LHCN-M2 (cell line): ENCODE measurements at places on chromosomes 6 and 20.

DNA sequence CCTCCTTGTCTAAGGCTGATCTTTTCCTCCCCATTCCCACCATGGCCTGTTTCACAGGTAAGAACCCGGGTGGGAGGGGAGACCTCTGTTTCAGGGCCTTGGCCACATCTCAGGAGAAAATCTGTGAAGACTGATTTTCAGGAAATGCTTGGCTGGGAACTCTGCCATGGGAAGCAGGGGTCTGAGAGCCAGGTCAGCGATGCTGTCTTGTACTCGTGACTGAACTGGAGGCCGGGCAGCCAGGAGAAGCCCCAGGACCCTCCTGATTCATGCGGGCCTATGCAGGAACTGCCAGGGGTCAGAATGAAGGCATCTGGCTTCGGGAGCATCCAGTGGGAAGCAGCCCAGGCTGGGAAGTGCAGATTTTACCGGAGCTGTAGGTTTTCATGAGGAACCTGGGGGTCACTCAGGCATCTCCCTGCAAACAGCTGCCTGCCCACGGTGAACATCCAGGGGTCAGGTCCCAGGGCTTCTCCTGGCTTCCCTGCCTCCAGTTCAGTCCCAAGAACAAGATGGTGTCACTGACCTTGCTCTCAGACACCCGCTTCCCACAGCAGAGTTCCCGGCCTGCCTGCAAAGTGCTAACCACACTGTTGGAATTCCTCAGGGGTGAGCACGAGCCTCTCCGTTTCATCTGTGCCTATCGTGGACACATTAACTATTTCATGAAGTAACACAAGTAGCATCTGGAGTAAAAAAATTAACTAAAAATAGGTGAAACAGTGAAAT is 90.2 kb upstream of the SULF2 start:
- DNase-seq = no peak

GRCh38 chr20:362271-363254 is 15.7 kb downstream of the NRSN2 start:
- peak; percentile 81 for DNase-seq

DNA sequence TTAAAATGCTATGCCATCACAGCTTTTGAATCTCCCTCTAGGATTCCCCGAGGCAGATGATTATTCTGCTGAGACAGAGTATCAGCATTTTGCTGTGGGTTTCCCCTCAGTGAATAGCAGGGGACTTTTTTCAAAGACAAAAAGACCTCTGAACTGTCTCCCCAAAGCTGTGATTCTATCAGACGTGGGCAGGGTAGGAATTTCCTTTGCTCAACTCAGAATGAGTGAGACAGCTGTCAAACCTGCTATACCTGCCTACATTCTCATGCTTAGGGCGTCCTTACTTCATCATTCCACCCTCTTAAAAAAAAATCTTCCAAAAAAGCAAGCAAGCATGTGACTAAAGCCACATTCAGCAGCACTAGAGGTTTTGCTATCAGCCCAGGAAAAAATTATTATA is 147.6 kb upstream of the FAM83B start:
- DNase-seq = no peak

DNA sequence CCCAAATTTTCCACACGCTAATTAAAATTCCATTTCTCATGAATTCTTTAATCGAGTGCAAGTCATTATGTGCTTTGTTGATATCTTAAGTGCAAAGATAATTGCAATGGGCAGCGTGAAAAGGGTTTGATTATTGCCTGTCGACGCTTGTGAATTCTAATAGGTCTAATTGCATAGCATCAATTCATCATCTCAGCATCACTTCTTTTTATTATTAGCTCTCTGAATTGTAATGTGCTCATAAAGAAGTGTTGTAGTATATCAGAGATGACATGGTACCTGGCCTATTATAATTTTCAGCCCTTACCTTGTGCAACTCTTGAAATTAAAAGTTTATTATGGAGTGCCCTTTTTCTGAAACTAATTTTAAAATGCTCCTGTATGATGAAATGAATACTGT is 866.8 kb upstream of the FLRT3 start:
- DNase-seq = no peak

DNA sequence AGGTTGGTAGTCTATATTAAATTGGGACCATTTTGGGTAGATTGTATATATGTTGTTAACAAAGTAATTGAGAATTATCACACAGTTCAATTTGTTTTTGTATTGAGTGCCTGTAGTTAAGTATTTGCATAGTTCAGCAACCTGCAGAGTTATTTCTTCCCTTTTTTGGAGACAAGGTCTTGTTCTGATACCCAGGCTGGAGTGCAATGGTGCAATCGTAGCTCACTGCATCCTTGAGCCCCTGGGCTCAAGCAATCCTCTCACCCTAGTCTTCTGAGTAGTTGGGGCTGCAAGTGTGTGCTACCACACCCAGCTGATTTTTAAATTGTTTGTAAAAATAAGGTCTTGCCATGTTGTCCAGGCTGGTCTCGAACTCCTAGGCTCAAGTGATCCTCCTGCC is 250.5 kb downstream of the UTRN start:
- DNase-seq = no peak

DNA sequence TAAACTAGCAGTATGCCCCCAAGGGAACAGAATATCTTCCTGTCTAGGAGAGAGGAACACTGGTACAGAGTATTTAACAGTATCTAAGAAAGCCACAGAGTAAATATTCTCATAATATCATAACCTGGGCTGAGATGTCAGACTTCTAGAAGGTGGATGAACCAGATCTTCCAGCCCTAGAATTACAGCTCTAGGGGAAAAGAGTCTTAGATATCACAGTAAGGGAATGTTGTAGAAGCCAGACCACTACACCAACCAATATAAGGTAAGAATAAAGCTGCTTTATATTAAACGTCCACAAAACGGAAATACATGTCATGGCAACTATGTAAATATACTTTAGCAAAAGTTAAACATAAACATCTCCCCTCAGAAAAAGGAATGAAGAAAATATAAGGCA is 12.4 kb downstream of the SERINC1 start:
- peak; percentile 5 for DNase-seq

- no peak for DNase-seq
Measured at GRCh38 chr6:149337320-149337719, 19.8 kb downstream of the TAB2 start.

DNA sequence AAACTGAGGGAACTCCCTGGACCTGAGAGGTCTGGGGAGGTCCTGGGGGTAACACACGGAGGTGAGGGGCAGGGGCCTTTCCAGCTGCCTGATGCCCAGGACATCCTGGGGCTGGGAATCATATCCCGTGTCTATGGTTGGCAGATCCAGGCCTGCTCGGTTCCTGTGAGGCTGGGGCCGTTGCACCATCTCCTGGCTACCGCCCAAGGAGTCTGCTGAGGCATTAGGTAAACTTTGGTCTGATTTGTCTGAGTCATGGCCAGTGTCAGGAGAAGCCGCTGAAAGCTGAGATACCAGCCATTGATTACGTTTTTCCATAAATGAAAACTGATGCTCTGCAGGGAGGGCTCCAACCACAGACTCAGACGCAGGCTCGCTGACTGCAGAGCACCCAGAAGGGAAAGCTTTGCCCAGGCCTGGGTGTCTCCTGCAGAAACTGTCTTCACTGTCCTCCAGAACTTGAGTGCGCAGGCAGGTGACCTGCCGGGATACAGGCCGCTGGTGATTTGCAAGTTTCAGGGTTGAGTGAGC is 14.2 kb downstream of the TRAF3IP2 start:
- DNase-seq = peak; percentile 98

GRCh38 chr20:34332262-34332920 is 29.2 kb upstream of the AHCY start:
- no peak for DNase-seq

- no peak for DNase-seq
Measured at GRCh38 chr20:21994203-21994602, 288.7 kb downstream of the PAX1 start.

GRCh38 chr6:170176898-170177771 is 113.7 kb downstream of the DLL1 start:
- DNase-seq = no peak

- DNase-seq = peak; percentile 14
Measured at GRCh38 chr6:110756817-110757216, 58.5 kb downstream of the CDK19 start.

DNA sequence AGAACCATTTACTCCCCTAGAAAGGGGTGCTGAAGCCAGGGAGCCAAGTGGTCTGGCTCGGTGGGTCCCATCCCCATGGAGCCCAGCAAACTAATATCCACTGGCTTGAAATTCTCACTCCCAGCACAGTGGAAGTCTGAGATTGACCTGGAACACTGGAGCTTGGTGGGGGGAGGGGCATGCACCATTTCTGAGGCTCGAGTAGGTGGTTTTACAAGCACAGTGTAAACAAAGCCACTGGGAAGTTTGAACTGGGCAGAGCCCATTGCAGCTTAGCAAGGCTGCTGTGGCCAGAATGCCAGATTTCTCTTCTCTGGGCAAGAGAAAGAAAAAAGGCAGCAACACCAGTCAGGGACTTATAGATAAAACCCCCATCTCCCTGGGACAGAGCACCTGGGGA is 855.8 kb upstream of the CITED2 start:
- DNase-seq = no peak

DNA sequence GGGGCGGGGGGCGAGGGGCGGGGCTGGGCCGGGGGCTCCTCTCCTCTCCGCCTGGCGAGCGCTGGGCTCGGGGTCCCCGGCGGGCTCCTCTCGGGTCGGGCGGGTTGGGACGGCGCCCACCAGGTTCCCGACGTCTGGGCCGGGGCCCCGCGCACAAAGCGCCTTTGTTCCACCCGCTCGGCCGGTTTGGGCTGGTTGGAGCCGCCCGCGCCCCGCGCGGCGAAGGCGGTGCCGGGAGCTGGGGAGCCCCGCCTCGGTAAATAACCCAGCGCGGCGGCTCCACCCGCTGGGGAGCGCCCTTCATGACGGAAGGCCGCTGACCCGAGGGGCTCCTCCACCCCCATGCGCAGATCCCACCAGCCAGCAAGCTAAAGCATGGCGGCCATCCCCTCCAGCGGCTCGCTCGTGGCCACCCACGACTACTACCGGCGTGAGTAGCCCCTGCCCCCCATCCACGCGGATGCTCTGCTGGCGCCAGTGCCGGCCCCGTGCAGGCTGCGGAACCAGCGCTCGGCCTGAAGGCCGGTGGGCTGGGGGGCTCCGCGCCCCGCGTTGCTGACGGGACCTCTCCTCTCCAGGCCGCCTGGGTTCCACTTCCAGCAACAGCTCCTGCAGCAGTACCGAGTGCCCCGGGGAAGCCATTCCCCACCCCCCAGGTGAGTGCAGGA is 503 bp downstream of the PPDPF start:
- peak; percentile 75 for DNase-seq

GRCh38 chr6:101001012-101001411 is 119.9 kb upstream of the ASCC3 start:
- DNase-seq = no peak

DNA sequence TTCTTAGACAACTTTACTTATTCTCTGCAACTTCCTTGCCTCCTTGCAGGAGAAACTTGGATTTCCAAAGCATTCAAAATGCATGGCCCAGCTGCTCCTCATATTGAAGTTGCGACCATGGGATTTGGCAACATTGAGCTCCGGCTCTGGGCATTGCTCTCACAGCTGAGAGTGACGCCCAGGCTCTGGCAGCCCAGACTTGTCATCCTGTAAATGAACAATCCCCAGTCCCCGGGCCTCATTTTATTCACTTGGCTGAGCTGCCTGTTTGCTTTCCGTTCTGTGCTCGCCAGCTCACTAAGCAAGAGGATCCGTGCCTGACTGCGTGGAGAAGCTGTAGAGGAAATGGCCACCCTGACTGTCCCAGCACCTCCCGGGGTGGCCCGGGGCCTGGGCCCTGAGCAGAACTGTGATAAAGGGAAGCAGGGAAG is 119.5 kb upstream of the CD93 start:
- no peak for DNase-seq

GRCh38 chr20:38604873-38605303 is 3.3 kb downstream of the ARHGAP40 start:
- peak; percentile 53 for DNase-seq

DNA sequence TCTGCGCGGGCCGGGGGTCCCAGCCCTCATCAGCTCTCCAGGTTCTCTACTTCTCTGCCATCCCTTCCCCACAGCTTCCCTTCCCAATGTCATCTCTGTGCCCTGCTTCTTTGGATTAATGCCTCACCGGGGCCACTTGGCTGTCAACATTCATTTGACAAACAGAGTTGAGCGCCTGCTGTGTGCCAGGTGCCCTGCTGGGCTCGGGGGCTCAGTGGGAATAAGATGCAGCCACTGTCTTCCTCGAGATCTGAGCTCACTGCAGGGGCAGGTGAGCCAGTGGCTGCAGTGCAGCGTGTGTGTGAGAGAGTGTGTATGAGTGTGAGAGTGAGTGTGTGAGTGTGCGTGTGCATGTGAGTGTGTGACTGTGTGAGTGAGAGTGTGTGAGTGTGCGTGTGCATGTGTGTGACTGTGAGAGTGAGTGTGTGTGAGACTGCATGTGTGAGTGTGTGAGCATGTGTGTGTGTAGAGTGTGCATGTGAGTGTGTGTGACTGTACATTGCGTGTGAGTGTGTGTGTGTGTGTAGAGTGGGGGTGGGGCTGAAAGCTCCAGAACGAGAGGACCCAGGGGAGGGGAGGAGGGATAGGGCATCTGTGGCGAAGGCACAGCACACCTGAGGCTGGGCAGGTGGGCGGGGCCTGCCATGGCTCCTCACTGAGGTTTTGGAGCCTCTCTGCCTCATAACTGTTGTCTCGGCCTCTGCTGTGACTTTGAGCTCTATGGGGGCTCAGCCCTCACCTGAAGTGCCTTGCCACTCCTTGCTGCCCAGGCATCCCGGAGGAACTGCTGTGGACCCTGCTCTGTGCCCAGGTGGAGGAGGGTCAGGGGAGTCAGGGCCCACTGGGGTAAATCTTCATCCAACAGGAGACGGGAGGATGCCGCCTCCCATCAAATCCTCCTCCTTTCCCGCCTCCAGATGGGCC is 36.5 kb upstream of the PHACTR3 start:
- DNase-seq = no peak

DNA sequence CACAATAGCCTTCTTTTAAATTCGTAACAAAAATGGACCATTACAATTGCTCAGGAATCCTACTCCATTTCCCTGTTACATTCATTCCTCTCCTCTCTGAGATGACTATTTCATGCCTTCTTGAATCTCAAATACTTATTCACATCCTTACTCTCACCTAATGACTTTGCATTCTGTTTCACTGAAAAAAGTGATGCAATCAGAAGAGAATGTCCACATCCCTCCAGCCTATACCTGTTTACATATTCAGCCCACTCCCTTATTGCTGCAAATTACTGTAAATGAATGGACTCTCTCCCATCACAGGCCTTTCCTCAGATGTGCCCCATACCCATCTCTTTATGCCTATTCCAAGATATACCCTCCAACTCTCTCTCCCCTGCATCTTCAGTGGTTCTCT is 8.6 kb downstream of the TAAR1 start:
- no peak for DNase-seq

GRCh38 chr20:57672164-57672563 is 37.7 kb downstream of the PMEPA1 start:
- DNase-seq = no peak

- peak; percentile 58 for DNase-seq
Measured at GRCh38 chr20:13546497-13547131, 92.1 kb downstream of the TASP1 start.

DNA sequence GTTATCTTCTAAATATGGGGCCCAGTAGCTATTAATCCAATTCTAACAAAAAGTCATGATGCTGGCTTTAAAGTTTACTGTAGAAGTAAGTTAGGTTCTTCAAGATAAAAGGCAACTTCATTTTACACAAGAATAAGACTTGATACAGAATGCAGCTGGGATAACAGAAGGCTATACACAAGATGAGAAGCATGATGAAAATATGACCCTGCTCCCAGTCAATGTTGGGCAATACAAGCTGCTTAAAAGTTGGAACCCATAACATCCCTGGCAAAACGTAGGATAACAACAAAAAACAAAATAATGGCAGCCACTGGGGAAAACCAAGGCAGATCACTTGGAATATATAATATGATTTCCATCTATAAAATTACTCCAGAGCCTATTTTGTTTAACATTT is 87.6 kb upstream of the RSPO3 start:
- no peak for DNase-seq
